Ecto neural progenitor cell (in vitro differentiated cells): ENCODE measurements at places on chromosomes 11 and 22.

GRCh38 chr22:29733362-29734201 lies 13.8 kb downstream of the CABP7 start:
- DNase-seq, result no peak

DNA sequence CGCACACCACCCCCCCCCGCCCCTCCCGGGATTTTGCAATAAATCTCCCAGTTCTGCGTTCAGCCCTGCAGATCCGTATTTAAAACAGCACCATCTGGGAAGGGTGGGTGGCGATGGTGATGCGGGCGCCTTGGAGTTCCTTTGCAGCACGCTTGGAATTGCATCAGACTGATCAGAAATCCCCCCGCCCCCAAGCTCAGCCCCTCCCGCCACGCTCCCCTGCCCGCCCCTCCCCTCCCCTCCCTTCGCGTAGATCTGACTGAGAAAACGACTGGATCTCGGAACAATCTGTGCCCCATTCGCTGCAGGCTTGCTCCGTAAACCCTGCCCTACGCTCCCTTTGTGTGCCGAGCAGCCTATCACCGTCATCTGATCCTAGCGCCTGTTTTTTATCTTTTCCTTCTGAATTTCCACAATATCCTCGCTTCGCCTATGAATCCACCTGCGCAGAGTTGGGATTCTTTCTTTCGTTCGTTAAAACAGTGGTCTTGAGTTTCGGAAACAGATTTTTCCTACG lies 18.1 kb upstream of the BDNF start:
- peak; percentile 81 for DNase-seq

- DNase-seq, result no peak
These were observed 6.3 kb downstream of the NRXN2 start for GRCh38 chr11:64716473-64717267.

DNA sequence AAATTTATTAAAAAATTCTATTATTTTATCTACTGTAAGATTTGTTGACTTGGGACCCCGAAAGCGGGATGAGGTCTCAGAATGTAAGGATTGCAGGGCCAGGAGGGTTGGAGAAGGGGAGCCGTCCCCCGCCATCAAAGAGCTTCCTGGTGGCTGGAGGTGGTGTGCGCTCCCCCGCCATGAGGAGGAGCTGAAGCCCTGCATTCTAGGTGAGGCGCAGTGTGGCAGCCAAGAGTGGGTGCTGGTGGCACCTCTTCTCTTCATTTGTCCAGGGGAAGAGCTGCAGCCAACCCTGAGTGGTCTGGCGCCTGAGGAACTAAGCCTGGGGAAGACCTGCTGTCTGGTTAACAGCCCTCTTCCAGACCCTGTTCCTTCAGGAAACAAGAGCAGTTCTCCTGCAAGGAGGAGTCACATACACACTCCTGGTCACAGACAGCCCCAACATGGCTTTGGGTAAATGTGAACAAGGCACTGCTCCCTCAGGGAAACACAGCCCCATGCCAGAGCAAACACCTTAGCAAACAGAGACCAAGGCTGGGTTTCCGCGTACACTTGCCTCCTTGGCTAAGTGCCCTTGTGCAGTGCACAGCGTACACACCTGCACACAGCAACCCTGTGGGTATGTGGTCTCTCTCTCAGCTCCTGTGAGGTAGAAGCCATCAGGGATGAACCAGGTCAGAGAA lies 17.3 kb downstream of the RTN4RL2 start:
- DNase-seq, result no peak

GRCh38 chr11:3056296-3057068 lies 741 bp downstream of the CARS1 start:
- DNase-seq, result no peak

DNA sequence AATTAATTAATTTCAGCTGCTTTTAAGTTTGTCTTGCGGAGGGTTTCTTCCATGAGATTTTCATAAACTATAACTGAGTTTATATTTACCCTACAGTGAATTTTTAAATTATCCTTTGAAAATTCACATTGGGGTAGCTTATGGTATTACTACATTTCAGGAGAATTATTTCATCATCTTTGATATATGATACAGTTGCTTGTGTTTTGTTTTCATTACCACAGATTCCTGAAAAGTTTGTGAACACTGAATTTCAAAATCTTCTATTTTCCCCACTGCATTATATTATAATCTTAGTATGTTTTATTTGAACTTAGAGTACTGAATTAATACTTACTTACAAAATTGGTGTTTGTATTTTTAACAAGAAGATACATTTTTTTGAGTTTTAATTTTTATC lies 24.4 kb downstream of the METTL15 start:
- DNase-seq, result no peak

GRCh38 chr22:26762503-26763472 lies 105.4 kb downstream of the MIAT start:
- DNase-seq, result no peak

DNA sequence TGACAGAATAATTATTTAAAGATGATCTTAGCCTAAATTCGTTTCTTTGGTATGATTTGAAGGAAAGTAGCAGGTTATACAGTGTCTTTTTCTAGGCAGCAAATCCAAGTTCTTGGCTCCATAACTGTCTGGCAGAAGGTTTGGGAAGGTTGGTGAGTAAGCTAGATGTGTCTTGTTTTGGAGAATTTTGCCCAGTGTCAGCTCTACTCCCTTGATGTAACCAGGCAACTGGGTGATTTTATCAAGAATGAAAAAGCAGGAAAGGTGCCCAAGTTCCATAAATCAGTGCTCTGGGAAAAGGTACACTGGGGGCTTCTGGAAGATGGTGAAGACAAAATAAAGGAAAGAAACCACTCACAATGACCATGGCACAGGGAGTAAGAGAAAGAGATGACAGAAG lies 71.5 kb upstream of the USP47 start:
- no peak for DNase-seq

DNA sequence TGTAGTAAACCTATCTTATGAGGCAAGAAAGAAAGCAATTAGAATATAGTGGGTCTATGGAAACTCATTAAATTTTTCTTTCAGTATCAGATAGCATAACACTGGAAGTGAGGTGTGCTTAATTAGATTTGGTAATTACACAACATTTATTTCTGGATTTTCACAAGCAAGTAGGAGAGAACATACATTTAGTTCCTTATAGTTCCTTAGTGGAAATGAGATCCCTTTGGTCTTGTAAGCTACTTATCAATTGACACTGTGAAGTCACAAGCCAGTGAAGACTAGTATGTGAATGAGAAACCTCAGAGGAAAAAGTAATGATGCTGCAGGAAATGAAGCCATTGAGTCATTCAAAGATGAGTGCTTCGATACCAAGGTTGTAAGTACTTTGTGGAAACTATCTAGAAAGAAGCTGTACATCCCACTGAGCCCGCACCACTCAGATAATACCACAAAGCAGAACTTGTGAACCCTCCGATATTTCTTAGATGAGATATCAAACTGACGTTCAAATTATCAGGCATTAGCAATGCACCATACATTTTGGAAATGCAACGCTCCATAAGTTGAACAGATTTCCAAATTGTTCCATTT lies 53.5 kb downstream of the ENTHD1 start:
- no peak for DNase-seq

- peak; percentile 46 for DNase-seq
These were observed 12.0 kb upstream of the PAX6 start for GRCh38 chr11:31822927-31823643.

DNA sequence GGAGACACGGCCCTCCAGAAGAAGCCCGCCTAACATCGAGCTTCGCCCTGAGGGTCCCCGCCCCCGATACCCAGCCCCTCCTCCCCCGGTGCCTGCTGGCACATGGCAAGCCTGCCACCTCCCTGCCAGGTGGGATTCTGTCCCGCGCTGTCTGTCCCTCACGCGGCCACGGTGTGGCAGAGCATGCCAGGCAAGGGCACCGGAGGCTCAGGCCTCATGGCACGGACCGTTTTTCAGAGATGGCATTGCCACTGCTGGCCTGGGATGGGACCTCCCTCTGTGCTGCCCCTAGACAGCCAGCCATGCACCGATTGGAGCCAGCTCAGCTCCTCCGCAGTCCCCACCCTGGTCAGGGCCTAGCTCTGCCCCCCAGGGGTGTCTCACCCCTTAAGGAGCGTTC lies 19.4 kb downstream of the MRPL23 start:
- no peak for DNase-seq

DNA sequence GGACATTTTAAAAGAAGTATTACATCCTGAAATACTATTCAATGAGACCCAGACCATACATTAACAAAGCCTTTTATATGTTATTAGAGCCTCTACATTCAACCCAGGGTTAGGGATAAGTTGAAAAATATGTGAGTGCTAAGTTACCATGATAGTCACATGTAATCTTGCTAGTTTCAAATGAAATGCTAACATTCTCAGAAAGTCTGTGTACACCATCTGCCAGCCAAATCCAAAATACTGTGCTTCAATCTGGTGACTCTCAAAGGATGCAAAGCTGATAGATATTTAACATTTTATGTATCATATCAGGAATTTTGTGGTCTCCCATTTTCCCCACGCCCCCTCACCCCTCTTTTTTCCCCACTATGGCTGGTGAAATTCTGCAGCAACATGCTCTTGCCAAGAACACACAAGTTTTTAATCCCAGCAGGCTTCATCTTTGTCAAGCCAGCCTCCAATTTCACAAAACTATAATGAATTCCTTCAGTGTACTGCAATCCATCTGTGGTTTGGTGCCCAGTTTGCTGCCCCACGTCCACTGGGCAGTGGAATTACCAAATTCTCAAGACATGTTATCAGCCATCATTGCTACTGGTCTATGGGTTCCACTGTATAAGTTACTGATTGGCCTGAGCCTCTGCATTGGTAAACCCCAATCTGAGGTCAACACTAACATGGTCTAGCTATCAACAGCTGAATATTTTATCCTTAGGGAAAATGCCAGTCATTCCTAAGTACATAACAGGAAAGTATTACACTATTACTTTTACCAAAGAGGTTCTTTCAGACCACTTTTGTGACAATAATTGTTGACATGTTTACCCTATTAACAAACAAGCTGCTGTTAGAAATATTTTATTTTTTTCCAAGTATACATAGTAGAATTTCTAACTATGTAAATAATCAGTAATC lies 1.5 kb upstream of the PICALM start:
- DNase-seq, result no peak

DNA sequence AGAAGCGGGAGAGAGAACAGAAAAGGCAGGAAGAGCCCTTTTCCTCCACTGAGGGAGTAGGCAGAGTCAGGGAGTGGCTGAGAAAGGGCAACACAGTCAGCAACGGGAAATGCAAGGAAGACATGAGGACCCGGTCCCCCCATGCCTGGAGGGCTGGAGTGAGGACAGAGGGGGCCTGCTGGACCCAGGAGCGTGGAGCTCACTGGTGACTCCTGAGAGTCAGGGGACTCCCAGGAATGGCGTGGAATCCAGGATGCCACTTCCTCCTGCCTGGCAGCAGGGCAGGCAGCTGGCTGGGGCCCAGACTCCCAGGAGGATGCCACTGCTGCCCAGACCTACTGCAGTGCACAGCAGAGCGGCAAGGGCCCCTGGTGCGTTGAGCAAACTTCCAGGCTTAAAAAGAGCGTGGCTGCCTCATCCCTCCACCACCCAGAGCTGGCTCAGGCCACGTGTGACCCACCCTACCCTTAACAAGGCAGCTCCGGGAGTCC lies 11.3 kb downstream of the C11orf21 start:
- DNase-seq, result no peak

GRCh38 chr11:1263010-1263409 lies 40.1 kb downstream of the MUC5B start:
- no peak for DNase-seq

GRCh38 chr11:8723711-8724110 lies 41.1 kb downstream of the RPL27A start:
- DNase-seq, result no peak

- no peak for DNase-seq
These were observed 19.9 kb downstream of the ARAP1 start for GRCh38 chr11:72732329-72732728.

GRCh38 chr11:95883381-95883780 lies 40.5 kb downstream of the MTMR2 start:
- DNase-seq, result no peak

DNA sequence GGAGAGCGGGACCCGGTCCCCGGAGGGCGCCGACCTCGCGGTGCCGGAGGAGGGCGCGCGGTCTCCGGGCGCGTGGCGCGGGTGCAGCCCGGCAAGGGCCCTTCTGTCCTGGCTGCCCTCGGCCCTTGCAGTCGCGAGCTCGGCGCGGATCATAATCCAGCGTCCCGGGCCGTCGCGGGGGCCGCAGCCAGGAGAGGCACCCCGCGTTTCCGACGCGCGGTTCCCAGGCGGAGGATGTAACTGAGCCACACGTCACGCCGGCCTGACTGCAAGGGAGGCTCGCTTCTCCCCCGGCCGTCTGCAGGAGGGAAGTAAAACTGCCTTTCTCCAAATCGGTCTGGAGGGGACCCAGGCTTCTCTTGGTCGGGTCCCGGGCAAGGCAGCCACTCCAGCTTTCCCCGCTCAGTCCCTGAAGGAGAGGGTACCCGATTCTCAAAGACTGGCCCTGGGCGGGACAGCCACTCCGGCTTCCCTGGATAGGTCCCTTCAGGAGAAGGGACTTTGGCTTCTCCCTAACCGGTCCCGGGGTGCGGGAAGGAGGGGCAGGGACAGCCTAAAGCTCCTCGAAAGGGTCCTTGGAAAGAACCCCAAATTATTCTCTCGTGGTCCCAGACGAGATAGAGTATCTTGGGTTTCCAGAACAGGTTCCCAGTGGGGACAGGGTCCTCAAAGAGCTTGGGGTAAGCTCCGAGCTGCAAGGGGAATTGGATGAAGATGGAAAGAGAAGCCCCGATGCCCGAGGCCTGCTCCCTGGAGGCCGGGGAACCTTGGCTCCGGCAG lies 836 bp downstream of the SPON1 start:
- peak; percentile 69 for DNase-seq
